CD4-positive, CD25-positive, alpha-beta regulatory T cell (primary cell): ENCODE measurements at places on chromosomes 7 and 10. TPM values are rescaled to one million over a fixed set of nuclear protein-coding genes. Genes with fewer than 3 reads are reported as not detected.

Gene FGL2
- 14.2 TPM for polyA plus RNA-seq

Gene FAM3C
- polyA plus RNA-seq = 4.0 TPM

Gene ATP5MK
- polyA plus RNA-seq = 542 TPM

Gene TMEM236
- polyA plus RNA-seq = 0.13 TPM

Gene SPDYE5
- polyA plus RNA-seq = not detected

Gene TPST1
- 0.15 TPM for polyA plus RNA-seq

Gene CHN2
- not detected for polyA plus RNA-seq

Gene PRPS1L1
- not detected for polyA plus RNA-seq

GRCh38 chr10:775245-776075 is 86.0 kb upstream of the DIP2C start:
- H3K27ac ChIP-seq = no peak overlapping the region
- H3K36me3 ChIP-seq = no peaks in the 10 kb centered on the region
- no peak for DNase-seq
- no peak overlapping the region for H3K4me3 ChIP-seq
- no peaks in the 10 kb centered on the region for H3K27me3 ChIP-seq
- no peaks in the 10 kb centered on the region for H3K4me1 ChIP-seq

- H3K36me3 ChIP-seq = no peaks in the 10 kb centered on the region
- H3K27me3 ChIP-seq = no peaks in the 10 kb centered on the region
- no peak overlapping the region for H3K27ac ChIP-seq
- no peak overlapping the region for H3K4me3 ChIP-seq
- DNase-seq = no peak
- H3K4me1 ChIP-seq = peaks cover 22% of the 10 kb centered on the region
Observed at GRCh38 chr10:47256751-47257336, 43.2 kb upstream of the GDF10 start.

- H3K27me3 ChIP-seq = no peaks in the 10 kb centered on the region
- no peak overlapping the region for H3K27ac ChIP-seq
- H3K36me3 ChIP-seq = no peaks in the 10 kb centered on the region
- H3K4me1 ChIP-seq = no peaks in the 10 kb centered on the region
- no peak for DNase-seq
Observed at GRCh38 chr7:32316839-32317238, 173.3 kb downstream of the LSM5 start.

DNA sequence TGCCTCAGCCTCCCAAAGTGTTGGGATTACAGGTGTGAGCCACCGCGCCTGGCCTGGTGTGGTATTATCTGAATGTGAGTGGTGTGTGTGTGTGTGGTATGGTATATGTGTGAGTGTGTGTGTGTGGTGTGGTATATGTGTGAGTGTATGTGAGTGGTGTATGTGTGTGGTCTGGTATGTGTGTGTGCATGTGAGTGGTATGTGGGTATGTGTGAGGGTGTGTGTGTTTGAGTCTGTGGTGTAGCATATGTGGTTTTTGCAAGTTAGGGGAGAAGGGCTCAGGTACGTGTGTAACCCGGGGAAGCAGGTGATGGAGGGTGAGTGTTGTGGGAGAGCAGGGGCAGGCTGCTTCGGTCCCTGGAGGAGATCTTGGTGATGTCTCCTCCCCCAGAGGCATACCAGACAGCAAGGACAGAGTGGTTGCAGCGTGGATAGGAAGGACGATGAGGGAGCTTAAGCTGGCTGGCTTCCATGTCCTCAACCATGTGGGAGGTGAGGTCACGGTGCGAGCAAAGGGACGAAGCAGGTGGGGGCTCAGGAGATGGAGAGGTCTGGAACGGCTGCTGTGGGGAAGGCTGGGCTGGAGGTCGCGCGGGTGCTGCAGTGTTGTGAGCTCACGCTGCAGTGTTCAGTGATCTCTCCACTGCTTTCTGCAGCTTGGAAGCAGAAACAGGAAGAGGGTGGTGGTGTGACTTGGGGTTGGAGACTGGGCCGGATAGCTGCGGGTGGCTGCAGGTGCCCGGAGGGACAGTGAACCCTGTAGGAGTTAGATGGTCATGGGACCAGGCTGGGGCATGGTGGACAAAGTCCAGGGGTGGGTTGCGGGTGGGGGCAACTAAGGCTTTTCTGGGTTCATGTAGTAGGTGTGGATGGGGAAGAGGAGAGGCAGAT is 5.0 kb downstream of the ZYX start:
- H3K27me3 ChIP-seq = no peaks in the 10 kb centered on the region
- H3K27ac ChIP-seq = peak overlapping the region; percentile 56
- H3K4me1 ChIP-seq = peaks cover 54% of the 10 kb centered on the region
- H3K4me3 ChIP-seq = peak overlapping the region; percentile 58

DNA sequence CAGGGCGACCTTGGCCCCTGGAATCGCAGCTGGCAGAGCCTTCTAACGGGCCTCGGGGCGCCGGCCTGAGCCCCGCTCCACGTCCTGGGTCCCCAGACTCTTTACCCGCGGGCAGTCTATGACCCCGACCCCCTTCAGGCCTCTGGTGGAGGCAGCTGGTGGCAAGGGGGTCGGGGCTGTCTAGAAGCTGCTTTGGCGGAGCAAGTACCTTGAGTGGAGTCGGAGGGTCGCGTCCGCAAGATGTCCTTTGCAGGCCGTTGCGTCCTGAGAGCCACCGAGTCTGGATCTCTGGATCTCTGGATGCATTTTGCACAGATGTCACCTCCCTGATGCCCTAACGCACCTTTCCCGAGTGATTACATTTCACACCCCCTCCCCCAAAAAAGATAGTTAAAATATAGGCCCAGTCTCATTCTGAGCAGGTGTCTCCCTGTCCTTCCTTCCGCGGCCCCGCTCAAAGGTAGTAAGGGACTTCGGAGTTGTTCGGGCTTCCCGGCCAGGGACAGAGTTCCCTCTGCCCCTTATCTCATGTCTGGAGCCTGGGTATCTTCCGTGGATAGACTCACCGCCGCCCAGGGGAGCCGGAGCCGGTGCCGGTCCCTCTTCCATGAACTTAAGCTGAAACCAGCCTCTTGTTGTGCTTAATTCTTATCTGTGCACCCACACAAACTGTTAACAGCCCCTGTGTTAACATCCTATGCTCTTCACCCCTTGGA is 457 bp downstream of the ACADSB start:
- peak overlapping the region; percentile 96 for H3K27ac ChIP-seq
- peaks cover 6% of the 10 kb centered on the region for H3K36me3 ChIP-seq
- no peaks in the 10 kb centered on the region for H3K27me3 ChIP-seq
- H3K4me3 ChIP-seq = peak overlapping the region; percentile 84
- peaks cover 55% of the 10 kb centered on the region for H3K4me1 ChIP-seq

DNA sequence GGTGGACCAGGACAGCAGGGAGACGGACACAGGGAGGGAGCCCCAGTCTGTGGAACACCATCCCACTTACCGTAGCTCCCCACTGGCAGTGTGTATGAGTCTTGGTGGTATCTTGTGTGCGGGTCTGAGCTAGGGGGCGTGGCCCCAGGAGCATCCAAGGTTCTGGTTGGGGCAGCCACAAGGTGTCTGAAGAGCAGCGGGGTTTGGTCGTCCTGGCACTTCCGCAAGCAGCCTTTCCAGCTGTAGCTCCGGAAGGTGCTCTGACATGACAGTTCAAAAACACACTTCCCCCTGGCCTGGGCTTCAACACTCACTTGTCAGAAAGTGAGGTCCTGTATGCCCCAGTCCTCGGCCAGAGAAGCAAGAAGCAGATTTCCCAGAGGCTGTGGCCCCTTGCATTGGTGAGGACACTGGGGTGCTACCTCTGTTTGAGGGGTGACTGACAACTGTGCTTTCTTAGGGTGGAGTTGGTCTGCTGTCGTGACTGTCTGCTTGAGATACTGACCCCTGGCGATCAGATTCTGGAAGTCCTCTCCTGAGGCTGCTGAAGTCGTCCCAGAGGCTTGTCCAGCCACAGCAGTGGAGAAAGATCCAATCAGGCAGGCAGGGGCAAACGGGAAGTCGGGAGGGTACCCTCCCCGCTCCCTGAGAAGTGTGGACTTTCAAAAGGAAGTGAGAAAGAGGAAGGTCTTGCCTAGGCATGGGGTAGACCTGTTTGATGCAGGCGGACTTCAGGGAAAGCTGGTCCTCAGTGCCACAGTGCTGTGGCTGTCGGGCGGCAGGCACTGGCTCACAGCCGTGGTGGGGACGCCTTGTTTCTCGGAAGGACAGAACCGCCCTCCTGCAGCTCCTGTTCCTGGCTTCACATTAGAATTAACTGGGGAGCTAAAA is 51.4 kb upstream of the PFKFB3 start:
- H3K27me3 ChIP-seq = no peaks in the 10 kb centered on the region
- H3K36me3 ChIP-seq = no peaks in the 10 kb centered on the region
- peak; percentile 60 for DNase-seq
- peak overlapping the region; percentile 30 for H3K4me3 ChIP-seq
- peak overlapping the region; percentile 37 for H3K27ac ChIP-seq
- H3K4me1 ChIP-seq = peaks cover 18% of the 10 kb centered on the region

GRCh38 chr7:33558549-33559323 is 346.6 kb upstream of the BMPER start:
- no peak for DNase-seq
- no peaks in the 10 kb centered on the region for H3K36me3 ChIP-seq
- H3K27me3 ChIP-seq = no peaks in the 10 kb centered on the region
- no peak overlapping the region for H3K4me3 ChIP-seq
- no peak overlapping the region for H3K27ac ChIP-seq

DNA sequence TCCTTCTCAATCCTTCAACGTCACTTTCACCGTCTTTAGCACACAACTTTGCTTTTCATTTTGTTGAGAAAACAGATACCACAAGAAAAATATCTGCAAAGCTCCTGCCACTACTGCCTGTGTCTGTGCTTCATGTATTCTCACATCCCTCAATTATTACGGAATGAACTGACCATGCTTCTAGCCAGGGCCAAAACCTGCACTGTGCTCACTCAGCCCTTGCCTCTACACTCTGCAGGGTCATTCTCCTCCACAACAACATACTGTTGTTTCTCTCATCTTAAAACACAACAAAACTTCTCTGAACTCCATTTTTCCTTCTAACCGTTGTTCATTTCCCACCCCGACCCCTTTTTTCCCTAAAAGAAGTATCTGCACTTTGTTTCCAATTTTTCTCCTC is 29.5 kb downstream of the BMPR1A start:
- DNase-seq = no peak
- H3K36me3 ChIP-seq = no peaks in the 10 kb centered on the region
- no peaks in the 10 kb centered on the region for H3K4me1 ChIP-seq
- no peak overlapping the region for H3K27ac ChIP-seq
- no peak overlapping the region for H3K4me3 ChIP-seq
- no peaks in the 10 kb centered on the region for H3K27me3 ChIP-seq

DNA sequence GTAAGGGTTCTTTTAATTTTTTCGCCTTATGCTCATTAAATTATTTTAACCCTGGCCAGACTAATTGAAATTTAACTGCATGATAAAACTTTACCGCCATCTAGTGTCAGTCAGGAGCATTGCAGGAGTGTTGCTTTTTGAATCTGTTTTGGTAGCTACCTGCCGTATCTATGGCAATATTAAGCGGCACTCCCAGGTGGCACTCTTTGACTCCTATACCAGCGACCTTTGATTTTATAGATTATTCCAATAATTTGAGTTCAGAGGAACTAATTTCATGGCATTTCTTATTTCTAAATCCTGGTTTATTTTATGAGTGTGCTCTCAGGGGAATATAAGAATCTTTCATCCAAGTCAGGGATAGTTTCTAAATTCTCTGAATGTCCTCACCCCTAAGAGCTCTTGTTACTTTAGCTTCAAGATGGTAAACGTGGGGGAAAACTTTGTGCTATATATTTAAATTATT is 198.9 kb downstream of the REEP3 start:
- no peak overlapping the region for H3K4me3 ChIP-seq
- H3K36me3 ChIP-seq = no peaks in the 10 kb centered on the region
- no peaks in the 10 kb centered on the region for H3K4me1 ChIP-seq
- DNase-seq = peak; percentile 32
- H3K27ac ChIP-seq = no peak overlapping the region
- peaks cover 3% of the 10 kb centered on the region for H3K27me3 ChIP-seq

DNA sequence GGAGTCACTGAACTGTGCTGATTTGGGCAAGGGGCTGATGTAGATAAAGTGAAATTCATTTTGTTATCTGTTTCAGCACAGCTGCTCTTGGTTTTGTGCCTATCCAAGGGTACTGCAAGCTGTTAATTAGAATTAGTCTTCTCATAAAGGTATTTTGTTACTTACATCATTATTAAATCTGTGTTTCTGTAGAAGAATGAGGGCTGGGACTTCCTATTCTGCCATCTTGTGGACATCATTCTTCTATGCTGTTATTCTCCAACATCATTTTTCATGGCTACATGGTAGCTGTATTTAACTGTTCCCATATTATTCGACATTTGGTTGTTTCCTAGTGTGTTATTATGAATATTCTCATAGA is 76.2 kb upstream of the CCDC71L start:
- H3K27ac ChIP-seq = no peak overlapping the region
- DNase-seq = no peak
- H3K4me3 ChIP-seq = no peak overlapping the region
- H3K27me3 ChIP-seq = no peaks in the 10 kb centered on the region
- no peaks in the 10 kb centered on the region for H3K4me1 ChIP-seq
- no peaks in the 10 kb centered on the region for H3K36me3 ChIP-seq

DNA sequence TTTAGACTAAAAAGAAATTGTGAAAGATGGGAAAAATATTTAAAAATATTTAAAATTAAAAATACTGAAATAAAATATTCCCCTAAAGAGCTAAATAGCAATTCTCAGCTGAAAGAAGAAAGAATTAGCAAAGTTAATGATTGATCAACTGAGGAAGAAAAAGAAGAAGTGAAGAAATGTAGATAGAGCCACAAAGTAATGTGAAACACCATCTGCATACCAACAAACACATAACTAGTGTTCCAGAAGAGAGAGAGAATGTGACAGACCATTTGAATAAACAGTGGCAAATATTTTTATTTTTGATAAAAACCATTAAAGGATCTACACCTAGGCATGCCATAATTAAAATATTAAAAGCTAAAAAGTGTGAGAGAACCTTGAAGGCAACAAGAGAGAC is 784.5 kb upstream of the ZWINT start:
- no peaks in the 10 kb centered on the region for H3K27me3 ChIP-seq
- no peaks in the 10 kb centered on the region for H3K4me1 ChIP-seq
- DNase-seq = no peak
- H3K36me3 ChIP-seq = no peaks in the 10 kb centered on the region

- peaks cover 10% of the 10 kb centered on the region for H3K4me1 ChIP-seq
- H3K27me3 ChIP-seq = no peaks in the 10 kb centered on the region
- H3K27ac ChIP-seq = no peak overlapping the region
- no peak overlapping the region for H3K4me3 ChIP-seq
- H3K36me3 ChIP-seq = no peaks in the 10 kb centered on the region
Observed at GRCh38 chr10:132231656-132232022, 44.9 kb downstream of the DPYSL4 start.

DNA sequence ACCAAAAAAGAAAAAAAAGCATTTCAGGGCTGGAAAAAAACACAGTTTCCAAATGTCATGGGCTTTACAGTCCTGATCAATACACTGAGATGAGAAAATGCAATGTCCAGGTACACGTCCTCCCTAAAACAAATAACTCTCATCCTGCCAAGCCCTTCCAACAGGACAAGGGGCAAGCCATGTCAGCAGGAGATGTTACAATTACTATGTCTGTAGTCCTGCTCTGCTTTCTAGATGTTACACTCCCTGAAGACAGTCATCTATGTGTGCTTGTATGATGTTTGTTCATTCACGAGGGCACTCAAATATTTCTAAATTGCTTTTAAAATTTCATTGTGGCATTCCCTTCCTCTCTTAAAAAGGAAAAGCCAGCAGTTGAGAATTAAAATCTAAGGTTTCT is 103.2 kb downstream of the SORBS1 start:
- H3K4me1 ChIP-seq = no peaks in the 10 kb centered on the region
- DNase-seq = no peak
- H3K4me3 ChIP-seq = no peak overlapping the region
- no peaks in the 10 kb centered on the region for H3K36me3 ChIP-seq
- H3K27ac ChIP-seq = no peak overlapping the region

- no peak overlapping the region for H3K4me3 ChIP-seq
- peaks cover 5% of the 10 kb centered on the region for H3K36me3 ChIP-seq
- no peaks in the 10 kb centered on the region for H3K27me3 ChIP-seq
- no peak for DNase-seq
Observed at GRCh38 chr7:139574618-139575337, 51.3 kb downstream of the CLEC2L start.
